ENCODE measurements at places on chromosomes 4 and X. TPM values are rescaled to one million over a fixed set of nuclear protein-coding genes. Genes with fewer than 3 reads are reported as not detected.

- H3K4me3 ChIP-seq = no peak overlapping the region
- DNase-seq = no peak
- peaks cover 2% of the 10 kb centered on the region for H3K4me1 ChIP-seq
- H3K27me3 ChIP-seq = no peaks in the 10 kb centered on the region
Observed at GRCh38 chr4:123298261-123298660, 98.3 kb upstream of the SPRY1 start.

DNA sequence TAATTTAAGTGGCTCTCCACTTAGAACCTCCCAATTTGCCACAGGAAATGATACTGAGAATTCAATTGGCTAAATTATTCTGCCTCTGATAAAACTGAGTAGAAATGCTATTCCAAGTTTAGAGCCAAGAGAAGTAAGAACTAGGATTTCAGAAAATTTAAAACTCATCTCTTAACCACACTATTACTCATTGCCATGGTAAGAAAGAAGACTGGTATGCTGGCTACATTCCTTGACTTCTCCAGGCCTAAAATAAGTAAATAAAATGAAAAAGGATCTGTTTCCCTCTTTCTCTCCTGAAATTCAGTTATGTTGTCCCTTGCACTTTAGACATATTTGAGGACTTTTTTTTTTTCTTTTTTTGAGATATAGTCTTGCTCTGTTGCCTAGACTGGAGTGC, 23.3 kb downstream of the ZNF280C start:
- H3K27me3 ChIP-seq = no peaks in the 10 kb centered on the region
- H3K4me3 ChIP-seq = no peak overlapping the region
- H3K36me3 ChIP-seq = peaks cover 11% of the 10 kb centered on the region
- DNase-seq = no peak
- no peaks in the 10 kb centered on the region for H3K4me1 ChIP-seq
- H3K27ac ChIP-seq = no peak overlapping the region

DNA sequence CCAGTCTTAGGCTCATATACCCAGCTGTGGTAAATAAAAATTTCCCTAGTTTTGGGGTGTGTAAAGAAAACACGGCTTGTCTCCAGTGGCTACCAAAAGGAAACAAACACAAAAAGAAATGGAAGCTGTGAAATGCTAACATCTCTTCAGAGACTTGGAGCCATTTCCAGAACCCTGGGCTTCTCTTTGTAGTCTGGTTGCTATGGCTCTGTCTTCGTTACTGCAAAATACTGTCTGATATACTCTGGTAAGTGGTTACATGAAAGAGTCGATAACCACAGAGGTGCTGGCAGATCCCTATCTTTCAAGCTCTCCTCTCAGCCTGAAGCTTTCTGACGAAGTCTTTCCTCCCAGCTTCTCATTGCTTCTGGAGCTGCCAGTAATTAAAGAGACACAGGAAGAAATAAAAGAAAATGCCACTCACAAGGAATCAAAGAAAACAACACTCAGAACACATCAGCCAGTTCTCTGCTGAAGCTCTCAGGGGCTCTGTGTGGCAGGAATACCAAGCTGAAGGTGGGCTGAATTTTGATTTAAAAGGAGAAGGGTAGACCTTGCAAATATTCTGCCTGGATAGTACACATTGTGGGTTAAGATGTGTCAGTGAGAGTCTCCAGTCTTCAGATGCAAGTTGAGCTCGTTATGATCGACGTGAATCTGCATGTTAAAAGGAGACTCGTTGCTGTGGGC, 107.6 kb upstream of the FAM9C start:
- H3K27ac ChIP-seq = no peak overlapping the region
- DNase-seq = no peak
- H3K27me3 ChIP-seq = no peaks in the 10 kb centered on the region

DNA sequence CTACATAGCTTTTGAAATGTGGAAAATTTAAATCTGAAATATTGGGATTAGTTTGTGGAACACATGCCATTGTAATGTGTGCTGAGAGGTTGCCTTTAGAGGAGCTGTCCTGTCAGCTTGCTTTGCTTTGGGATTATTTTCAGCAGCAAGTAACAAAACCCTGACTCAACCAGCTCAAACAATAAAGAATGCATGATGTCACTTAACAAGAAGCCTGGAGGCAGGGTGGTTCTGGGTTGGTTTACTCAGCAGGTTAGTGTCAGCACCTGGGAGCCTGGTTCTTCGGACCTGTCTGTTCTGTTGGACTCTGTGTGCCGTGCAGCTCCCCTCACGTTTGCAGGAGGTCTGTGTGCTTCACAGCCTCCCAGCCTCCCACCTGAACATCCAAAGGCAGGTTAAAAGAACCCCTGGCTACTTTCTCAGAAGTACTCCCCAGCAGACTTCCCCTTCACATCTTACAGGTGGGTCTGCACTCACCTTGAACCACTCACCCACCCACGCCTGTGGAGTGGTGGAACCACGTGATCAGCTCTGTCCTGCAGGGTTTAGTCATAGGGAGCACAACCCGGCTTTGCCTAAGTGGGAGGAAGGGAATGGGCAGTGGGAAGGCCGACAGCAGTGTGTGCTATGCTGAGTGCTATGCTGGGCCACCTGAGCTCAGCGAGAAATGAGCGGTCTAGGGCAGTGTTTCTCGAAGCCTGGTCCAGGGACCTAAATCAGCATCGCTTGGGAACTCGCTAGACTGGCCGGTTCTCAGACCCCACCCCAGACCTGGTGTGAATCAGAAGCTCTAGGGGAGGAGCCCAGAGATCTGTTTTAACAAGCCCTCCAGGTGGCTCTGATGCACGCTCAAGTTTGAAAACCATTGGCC, 20.4 kb downstream of the TMEM131L start:
- H3K27me3 ChIP-seq = peaks cover 5% of the 10 kb centered on the region
- H3K4me3 ChIP-seq = no peak overlapping the region
- H3K27ac ChIP-seq = peak overlapping the region; percentile 70
- DNase-seq = no peak
- H3K4me1 ChIP-seq = peaks cover 24% of the 10 kb centered on the region

DNA sequence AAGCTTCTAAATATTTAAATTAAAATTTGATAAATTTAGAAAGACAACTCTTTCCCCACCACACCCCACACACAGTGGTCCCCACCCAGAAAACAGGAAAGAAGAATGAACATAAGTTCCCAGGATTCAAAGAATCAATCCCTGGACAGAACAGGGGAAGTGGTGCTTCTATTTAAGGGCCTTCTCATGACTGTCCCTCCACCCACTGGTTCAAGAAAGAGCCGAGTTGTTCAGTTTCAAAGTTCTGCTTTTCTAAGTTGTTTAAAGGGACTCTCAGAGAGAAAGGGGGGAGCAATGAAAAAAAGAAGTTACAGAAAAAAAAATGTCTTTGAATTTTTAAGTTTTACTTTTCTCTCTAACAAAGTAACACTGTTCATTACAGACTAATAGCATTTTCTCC, 195.8 kb downstream of the PDGFC start:
- no peak for DNase-seq
- peaks cover 10% of the 10 kb centered on the region for H3K4me1 ChIP-seq
- no peak overlapping the region for H3K27ac ChIP-seq
- no peak overlapping the region for H3K4me3 ChIP-seq

GRCh38 chr4:182968917-182969650, 51.9 kb upstream of the DCTD start:
- peaks cover 13% of the 10 kb centered on the region for H3K27me3 ChIP-seq
- DNase-seq = no peak
- H3K4me1 ChIP-seq = no peaks in the 10 kb centered on the region
- no peak overlapping the region for H3K4me3 ChIP-seq

DNA sequence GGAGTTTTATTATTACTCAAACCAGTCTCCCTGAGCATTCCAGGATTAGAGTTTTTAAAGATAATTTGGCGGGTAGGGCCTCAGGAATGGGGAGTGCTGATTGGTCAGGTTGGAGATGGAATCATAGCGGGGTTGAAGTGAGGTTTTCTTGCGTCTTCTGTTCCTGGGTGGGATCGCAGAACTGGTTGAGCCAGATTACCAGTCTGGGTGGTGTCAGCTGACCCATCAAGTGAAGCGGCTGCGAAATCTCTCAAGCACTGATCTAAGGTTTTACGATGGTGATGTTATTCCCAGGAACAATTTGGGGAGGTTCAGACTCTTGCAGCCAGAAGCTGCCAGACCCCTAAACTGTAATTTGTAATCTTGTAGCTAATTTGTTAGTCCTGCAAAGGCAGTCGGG, 25.1 kb upstream of the SETD7 start:
- no peaks in the 10 kb centered on the region for H3K36me3 ChIP-seq
- peaks cover 15% of the 10 kb centered on the region for H3K4me1 ChIP-seq
- no peaks in the 10 kb centered on the region for H3K27me3 ChIP-seq
- peak overlapping the region; percentile 52 for H3K27ac ChIP-seq

GRCh38 chrX:120264341-120264740, 13.7 kb downstream of the ZBTB33 start:
- H3K4me1 ChIP-seq = peaks cover 6% of the 10 kb centered on the region
- no peak overlapping the region for H3K27ac ChIP-seq
- H3K4me3 ChIP-seq = no peak overlapping the region
- no peak for DNase-seq
- H3K36me3 ChIP-seq = peaks cover 1% of the 10 kb centered on the region

DNA sequence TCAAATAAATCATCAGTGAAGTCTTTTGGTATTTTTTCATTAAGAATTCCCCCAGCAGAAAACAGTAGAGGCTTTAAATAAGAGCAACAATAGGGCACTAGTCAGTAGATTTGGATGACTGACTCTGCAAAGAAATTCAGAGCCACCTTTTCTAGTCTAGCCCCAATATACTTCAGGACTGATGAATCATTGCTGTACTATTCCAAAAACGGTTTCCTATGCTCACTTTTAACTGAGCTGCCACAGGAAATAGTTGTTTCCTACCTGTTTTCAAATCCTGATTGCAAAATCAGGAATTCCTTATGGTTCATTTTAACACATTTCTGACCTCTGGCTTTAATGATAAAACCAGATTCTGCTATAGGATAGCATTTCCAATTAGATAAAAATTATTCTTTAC, 171.6 kb downstream of the NR3C2 start:
- H3K4me3 ChIP-seq = no peak overlapping the region
- H3K27ac ChIP-seq = no peak overlapping the region
- no peak for DNase-seq
- no peaks in the 10 kb centered on the region for H3K27me3 ChIP-seq
- H3K4me1 ChIP-seq = peaks cover 18% of the 10 kb centered on the region

DNA sequence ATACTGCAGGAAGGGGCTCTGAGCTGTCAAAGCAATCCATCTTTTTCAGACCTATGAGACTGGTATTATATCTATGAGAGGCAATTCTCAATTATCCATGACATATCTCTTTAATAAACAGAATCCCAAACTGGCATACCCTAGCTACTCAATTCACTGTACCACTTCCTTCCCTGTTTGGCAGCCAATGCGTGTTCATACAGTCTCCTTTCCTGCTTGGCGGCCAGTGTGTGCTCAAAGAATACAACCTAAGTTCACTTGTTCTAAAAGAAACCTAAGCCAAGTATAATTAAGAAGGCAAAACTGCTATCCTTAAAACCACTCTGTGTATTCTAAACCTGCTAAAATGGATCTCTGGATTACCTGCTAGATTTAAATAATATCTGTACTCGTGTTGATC, 38.3 kb downstream of the ARHGEF9 start:
- DNase-seq = no peak
- H3K4me1 ChIP-seq = peaks cover 5% of the 10 kb centered on the region
- H3K36me3 ChIP-seq = peaks cover 1% of the 10 kb centered on the region

DNA sequence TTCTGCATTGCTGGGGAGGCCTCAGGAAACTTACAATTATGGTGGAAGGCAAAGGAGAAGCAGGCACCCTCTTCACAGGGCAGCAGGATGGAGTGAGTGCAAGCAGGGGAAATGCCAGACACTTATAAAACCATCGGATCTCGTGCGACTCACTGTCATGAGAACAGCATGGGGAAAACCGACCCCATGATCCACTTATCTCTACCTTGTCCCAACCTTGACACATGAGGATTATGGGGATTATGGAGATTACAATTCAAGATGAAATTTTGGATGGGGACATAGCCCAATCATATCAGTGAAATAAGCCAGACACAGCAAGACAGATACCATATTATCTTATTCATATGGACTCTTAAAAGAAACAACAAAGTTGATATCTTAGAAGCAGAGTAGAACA, 134.9 kb downstream of the C4orf33 start:
- no peak overlapping the region for H3K4me3 ChIP-seq
- no peak for DNase-seq
- no peak overlapping the region for H3K27ac ChIP-seq
- no peaks in the 10 kb centered on the region for H3K27me3 ChIP-seq

GRCh38 chr4:98570151-98570797, 88.1 kb downstream of the TSPAN5 start:
- H3K27ac ChIP-seq = no peak overlapping the region
- peaks cover 5% of the 10 kb centered on the region for H3K4me1 ChIP-seq
- no peak overlapping the region for H3K4me3 ChIP-seq
- no peak for DNase-seq
- H3K36me3 ChIP-seq = no peaks in the 10 kb centered on the region

- H3K4me1 ChIP-seq = peaks cover 2% of the 10 kb centered on the region
- H3K27me3 ChIP-seq = no peaks in the 10 kb centered on the region
- no peak overlapping the region for H3K4me3 ChIP-seq
- no peak overlapping the region for H3K27ac ChIP-seq
- no peak for DNase-seq
Observed at GRCh38 chrX:134608153-134608552, 50.1 kb downstream of the PLAC1 start.

- no peak overlapping the region for H3K27ac ChIP-seq
- H3K36me3 ChIP-seq = no peaks in the 10 kb centered on the region
- H3K4me1 ChIP-seq = peaks cover 7% of the 10 kb centered on the region
- peaks cover 4% of the 10 kb centered on the region for H3K27me3 ChIP-seq
- no peak overlapping the region for H3K4me3 ChIP-seq
- DNase-seq = no peak
Observed at GRCh38 chrX:68872171-68872570, 43.4 kb downstream of the EFNB1 start.

DNA sequence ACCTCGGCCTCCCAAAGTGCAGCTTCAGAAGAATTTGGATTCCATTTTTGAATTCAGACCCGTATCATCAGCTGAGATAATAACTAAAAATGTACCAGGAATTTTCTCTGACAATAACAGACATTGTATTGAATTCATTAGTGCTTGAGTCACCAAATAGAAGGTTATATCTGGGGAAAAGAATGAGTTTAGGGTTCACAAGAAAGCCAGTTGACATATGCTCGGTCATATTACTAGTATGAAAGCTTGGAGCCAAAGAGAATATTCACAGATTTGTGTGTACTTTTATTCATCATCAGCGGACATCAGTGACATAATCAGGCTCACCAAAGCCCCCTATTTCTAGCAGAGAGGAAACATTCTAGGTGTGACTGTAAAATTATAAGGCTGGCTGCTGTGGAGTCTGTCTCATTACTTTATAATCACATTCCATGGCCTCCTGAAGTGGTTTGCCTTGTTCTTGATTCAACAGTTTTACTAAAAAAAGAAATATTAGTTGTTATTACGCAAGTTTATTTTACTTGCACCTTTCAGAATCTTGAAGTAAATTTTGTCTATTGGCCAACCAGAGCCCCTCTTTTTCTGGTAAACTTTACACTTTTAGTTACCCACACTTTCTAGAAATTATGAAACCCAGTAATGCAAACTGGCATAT, 14.6 kb upstream of the DCTD start:
- H3K4me3 ChIP-seq = no peak overlapping the region
- H3K36me3 ChIP-seq = no peaks in the 10 kb centered on the region

GRCh38 chr4:8123389-8123788, 35.2 kb downstream of the ABLIM2 start:
- no peaks in the 10 kb centered on the region for H3K4me1 ChIP-seq
- H3K4me3 ChIP-seq = no peak overlapping the region
- H3K27me3 ChIP-seq = peaks cover 6% of the 10 kb centered on the region
- no peak overlapping the region for H3K27ac ChIP-seq
- DNase-seq = no peak
- H3K36me3 ChIP-seq = no peaks in the 10 kb centered on the region

- no peaks in the 10 kb centered on the region for H3K27me3 ChIP-seq
- H3K27ac ChIP-seq = no peak overlapping the region
- no peak overlapping the region for H3K4me3 ChIP-seq
- no peaks in the 10 kb centered on the region for H3K36me3 ChIP-seq
Observed at GRCh38 chr4:65968831-65969558, 298.7 kb upstream of the EPHA5 start.

C4orf51 gene
- total RNA-seq = not detected

NWD2 gene
- total RNA-seq = 0.05 TPM

IL15 gene
- 0.98 TPM for total RNA-seq

FMR1NB gene
- not detected for total RNA-seq
